ENCODE measurements at places on chromosomes 5 and 9. TPM values are rescaled to one million over a fixed set of nuclear protein-coding genes. Genes with fewer than 3 reads are reported as not detected.

Gene TIMD4
- total RNA-seq: not detected

DNA sequence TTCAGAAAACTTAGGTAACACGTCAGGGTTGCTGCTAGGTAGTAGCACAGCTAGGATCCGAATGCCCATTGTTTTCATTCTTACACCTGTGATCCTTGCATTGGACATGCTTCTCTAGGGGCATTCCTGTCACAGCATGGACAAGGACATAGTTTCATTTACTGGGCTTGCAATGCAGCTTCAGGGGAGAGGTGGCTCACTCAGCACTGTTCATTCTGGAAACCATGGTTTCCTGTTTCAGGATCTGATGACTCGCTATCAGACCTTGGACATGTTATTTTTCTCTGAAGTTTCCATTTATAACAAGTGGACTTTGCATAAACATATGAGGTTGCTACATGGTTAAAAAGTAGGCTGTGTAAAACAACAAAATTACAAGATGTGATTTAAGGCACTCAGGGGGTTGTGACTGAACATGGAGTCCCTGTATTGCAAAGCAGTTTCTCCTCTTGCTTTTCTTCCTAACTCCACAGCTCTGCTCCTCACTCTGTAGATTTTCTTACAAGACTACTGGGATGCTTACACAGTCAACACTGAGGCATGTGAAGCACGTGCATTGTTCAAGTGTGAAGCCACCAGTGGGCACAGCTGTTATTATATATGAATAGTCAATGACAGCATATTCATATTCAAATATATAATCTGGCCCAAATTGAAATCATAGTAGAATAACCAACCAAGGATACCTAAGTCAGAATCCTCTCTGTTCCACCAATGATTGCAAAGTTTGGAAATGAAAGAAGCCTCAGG, 66.1 kb upstream of the STK32A start:
- no peak for DNase-seq
- peaks cover 9% of the 10 kb centered on the region for H3K4me1 ChIP-seq
- H3K27ac ChIP-seq: no peak overlapping the region
- H3K36me3 ChIP-seq: no peaks in the 10 kb centered on the region
- H3K4me3 ChIP-seq: no peak overlapping the region

Gene TPPP
- 45.7 TPM for total RNA-seq

DNA sequence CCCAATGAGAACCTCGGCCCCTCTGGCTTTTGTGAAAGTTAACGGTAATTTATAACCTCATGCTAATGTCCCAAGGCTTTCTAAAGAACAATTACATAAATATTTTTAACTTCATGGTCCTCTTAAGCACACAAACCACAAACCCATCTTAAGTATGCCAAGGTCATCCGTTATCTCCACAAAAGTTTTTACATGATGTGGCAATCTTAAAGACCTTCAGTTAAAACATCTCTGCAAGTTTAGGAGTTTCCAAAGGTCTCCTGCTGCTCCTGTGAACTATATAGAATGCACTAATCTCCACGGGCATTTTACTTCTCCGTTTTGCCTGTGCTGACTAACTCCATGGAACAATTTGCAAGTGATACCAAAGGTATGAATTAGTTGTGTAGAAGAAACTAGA, 228.2 kb downstream of the TLE1 start:
- H3K36me3 ChIP-seq: no peaks in the 10 kb centered on the region
- H3K27me3 ChIP-seq: no peaks in the 10 kb centered on the region
- no peak overlapping the region for H3K4me3 ChIP-seq

- H3K27me3 ChIP-seq: no peaks in the 10 kb centered on the region
- no peaks in the 10 kb centered on the region for H3K4me1 ChIP-seq
- H3K36me3 ChIP-seq: no peaks in the 10 kb centered on the region
- DNase-seq: no peak
- H3K4me3 ChIP-seq: no peak overlapping the region
These were observed 533.8 kb upstream of the CLINT1 start for GRCh38 chr5:158392753-158393152.

Gene NEK6
- 15.0 TPM for total RNA-seq

- H3K4me3 ChIP-seq: no peak overlapping the region
- no peaks in the 10 kb centered on the region for H3K27me3 ChIP-seq
- no peak for DNase-seq
- H3K4me1 ChIP-seq: no peaks in the 10 kb centered on the region
- no peak overlapping the region for H3K27ac ChIP-seq
These were observed 1075.4 kb upstream of the C9orf72 start for GRCh38 chr9:28648723-28649122.

Gene PCDHGB5
- 10.0 TPM for total RNA-seq

Gene BTNL3
- total RNA-seq: not detected

Gene EDIL3
- total RNA-seq: 11.3 TPM

Gene ACOT12
- total RNA-seq: not detected

DNA sequence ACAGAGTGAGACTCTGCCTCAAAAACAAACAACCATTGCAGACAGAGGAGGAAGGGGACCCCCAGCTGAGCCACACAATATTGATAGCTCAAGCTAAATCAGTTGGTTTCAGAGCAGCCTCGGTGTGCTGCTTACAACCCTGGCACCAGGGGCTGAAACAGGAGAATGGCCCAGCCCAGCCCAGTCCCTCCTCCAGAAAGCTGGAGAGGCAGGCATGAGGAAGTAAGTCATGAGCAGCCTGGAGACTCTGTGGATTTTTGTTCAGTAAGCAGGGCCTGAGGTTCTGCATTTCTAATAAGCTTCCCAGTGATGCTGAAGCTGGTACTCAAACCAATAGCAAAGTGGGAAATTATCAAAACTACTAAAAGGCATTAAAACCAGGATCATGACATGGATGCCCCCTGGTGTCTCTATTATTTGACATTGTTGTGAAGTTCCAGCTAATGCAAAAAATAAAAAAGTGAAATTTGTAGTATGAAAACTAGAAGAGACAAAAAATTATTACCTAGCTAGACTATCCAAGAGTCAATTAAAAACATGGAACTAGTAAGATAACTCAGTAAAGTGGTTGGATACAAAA, 14.2 kb downstream of the PRRT1B start:
- H3K4me1 ChIP-seq: no peaks in the 10 kb centered on the region
- no peak overlapping the region for H3K27ac ChIP-seq
- H3K36me3 ChIP-seq: no peaks in the 10 kb centered on the region
- no peak overlapping the region for H3K4me3 ChIP-seq

- DNase-seq: no peak
- peaks cover 27% of the 10 kb centered on the region for H3K36me3 ChIP-seq
- H3K4me3 ChIP-seq: no peak overlapping the region
- no peaks in the 10 kb centered on the region for H3K27me3 ChIP-seq
These were observed 242.9 kb downstream of the MARCHF11 start for GRCh38 chr5:15936505-15937245.

Gene CETN3
- 4.7 TPM for total RNA-seq

GRCh38 chr9:116152390-116152789, 1.2 kb upstream of the PAPPA start:
- H3K27me3 ChIP-seq: peaks cover 18% of the 10 kb centered on the region
- DNase-seq: no peak
- H3K4me3 ChIP-seq: no peak overlapping the region
- H3K27ac ChIP-seq: peak overlapping the region; percentile 49
- no peaks in the 10 kb centered on the region for H3K36me3 ChIP-seq

Gene ABL1
- total RNA-seq: 151 TPM

DNA sequence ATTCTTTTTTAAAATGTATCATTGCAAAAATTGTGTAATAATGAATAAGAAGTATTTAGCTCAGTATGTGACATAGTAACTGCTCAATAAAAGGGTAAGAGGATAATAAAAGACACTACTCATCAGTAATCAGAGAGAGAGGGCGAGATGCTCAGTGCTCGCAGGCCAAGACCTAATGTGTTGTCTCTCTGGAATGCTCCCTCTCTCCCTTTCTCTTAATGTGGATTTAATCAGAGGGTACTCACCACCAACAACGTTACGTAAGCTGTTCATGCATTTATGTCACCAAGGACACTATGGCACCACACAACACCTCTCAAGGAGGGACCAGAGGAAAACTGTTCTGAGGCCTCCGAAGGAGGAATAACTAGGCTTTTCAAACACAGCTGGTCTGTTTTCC, 42.5 kb downstream of the WHRN start:
- no peak overlapping the region for H3K4me3 ChIP-seq
- no peak for DNase-seq
- no peaks in the 10 kb centered on the region for H3K27me3 ChIP-seq
- no peaks in the 10 kb centered on the region for H3K36me3 ChIP-seq
- no peak overlapping the region for H3K27ac ChIP-seq
- H3K4me1 ChIP-seq: no peaks in the 10 kb centered on the region

- no peak for DNase-seq
- H3K4me3 ChIP-seq: no peak overlapping the region
- no peaks in the 10 kb centered on the region for H3K27me3 ChIP-seq
These were observed 46.0 kb downstream of the RORB start for GRCh38 chr9:74543145-74543544.

DNA sequence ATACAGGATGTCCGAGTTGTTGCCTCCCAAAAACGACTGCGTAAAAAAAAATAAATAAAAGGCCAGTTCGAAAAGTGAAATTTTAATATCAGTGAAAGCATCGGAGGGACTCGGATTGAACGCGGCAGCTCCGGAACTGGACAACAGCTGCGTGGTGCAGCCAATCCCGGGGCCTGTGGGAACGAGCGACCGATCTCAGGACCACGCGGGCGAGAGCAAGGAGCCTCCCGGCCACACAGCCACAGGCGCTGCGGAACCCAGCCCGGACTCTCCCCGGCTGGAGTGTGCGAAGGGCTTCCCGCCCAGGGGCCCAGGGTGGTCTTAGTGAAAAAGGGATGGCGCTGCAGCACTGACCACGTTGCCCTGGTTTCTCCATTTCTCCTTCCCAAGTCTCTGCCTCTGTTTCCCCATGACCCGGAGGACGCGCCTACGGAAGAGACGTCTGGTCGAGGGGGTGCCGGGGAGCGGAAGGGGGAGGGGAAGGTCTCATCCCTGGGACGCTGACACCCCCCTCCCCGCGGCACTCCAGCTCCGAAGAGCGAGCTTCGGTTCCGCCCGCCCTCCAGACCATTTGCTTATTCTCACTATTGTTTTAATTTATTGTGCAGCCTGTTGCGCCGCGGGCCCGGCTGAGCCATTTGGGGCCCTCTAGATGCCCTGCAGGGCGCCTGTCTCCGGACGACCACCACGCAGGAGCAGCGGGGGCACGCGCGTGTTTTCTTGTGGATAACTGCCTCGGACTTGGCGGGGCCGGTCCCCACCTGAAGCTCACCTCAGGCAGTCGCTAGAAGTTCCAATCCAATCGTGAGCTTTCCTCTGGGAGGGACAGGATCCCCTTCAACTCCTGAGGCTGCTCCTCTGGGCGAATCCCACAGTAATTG, 303.0 kb downstream of the PARP8 start:
- H3K27me3 ChIP-seq: peaks cover 69% of the 10 kb centered on the region
- peaks cover 26% of the 10 kb centered on the region for H3K4me1 ChIP-seq
- H3K4me3 ChIP-seq: peak overlapping the region; percentile 49
- no peaks in the 10 kb centered on the region for H3K36me3 ChIP-seq
- H3K27ac ChIP-seq: no peak overlapping the region

Gene IL13
- not detected for total RNA-seq

Gene ABLIM3
- total RNA-seq: 64.5 TPM

Gene RLN1
- not detected for total RNA-seq

- no peak overlapping the region for H3K27ac ChIP-seq
- no peaks in the 10 kb centered on the region for H3K4me1 ChIP-seq
- no peak overlapping the region for H3K4me3 ChIP-seq
- H3K27me3 ChIP-seq: no peaks in the 10 kb centered on the region
- no peaks in the 10 kb centered on the region for H3K36me3 ChIP-seq
These were observed 122.8 kb upstream of the PUM3 start for GRCh38 chr9:2966565-2967300.

- H3K4me1 ChIP-seq: no peaks in the 10 kb centered on the region
- no peak overlapping the region for H3K4me3 ChIP-seq
- no peak overlapping the region for H3K27ac ChIP-seq
These were observed 11.3 kb downstream of the PRLR start for GRCh38 chr5:35218981-35219380.

GRCh38 chr9:125894566-125894965, 147.4 kb downstream of the PBX3 start:
- H3K4me1 ChIP-seq: peaks cover 11% of the 10 kb centered on the region
- no peaks in the 10 kb centered on the region for H3K27me3 ChIP-seq
- H3K36me3 ChIP-seq: no peaks in the 10 kb centered on the region
- no peak for DNase-seq
- no peak overlapping the region for H3K4me3 ChIP-seq

Gene PCDH12
- total RNA-seq: 1.2 TPM

DNA sequence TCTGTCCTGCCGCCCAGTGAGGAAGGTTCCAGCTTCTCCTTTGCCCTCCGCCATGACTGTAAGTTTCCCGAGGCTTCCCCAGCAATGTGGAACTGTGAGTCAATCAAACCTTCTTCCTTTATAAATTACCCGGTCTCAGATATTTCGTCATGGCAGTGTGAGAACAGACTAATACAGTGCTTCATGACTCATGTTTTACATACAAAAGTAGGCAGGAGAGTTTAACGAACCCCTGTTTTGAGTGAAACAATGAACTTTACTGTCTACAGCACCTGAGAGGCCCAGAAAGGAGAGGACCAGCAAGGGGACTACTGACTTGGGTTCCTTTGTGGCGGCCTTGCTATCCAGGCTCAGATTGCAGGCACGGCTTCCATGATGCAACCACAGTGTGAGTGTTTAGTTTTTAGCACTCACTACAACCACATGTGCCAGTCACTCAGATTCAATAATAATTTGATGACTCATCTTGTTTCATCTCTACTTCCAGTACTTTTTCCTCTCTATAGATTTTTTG, 139.1 kb upstream of the CLINT1 start:
- H3K27ac ChIP-seq: no peak overlapping the region
- no peak for DNase-seq
- H3K27me3 ChIP-seq: no peaks in the 10 kb centered on the region

GRCh38 chr5:126651013-126651577, 50.3 kb downstream of the PHAX start:
- no peak overlapping the region for H3K27ac ChIP-seq
- H3K27me3 ChIP-seq: no peaks in the 10 kb centered on the region

GRCh38 chr5:173020643-173021042, 35.5 kb upstream of the CREBRF start:
- H3K4me1 ChIP-seq: peaks cover 45% of the 10 kb centered on the region
- H3K4me3 ChIP-seq: no peak overlapping the region
- no peaks in the 10 kb centered on the region for H3K27me3 ChIP-seq
- peaks cover 24% of the 10 kb centered on the region for H3K36me3 ChIP-seq

Gene SPINK13
- total RNA-seq: not detected

Gene BTNL8
- 0.58 TPM for total RNA-seq

Gene INSYN2B
- total RNA-seq: not detected
